Mammary microvascular endothelial cell (primary cell): ENCODE measurements at places on chromosomes 12 and 14. TPM values are rescaled to one million over a fixed set of nuclear protein-coding genes. Genes with fewer than 3 reads are reported as not detected.

The PLD4 gene
- total RNA-seq = not detected in 2 replicates

The PDE3A gene
- 1.1 TPM in 2 replicates for total RNA-seq

The KLHL33 gene
- total RNA-seq = 0.34 TPM in 1 of 2 replicates, not detected in the other

The ARHGAP9 gene
- total RNA-seq = not detected in 2 replicates

The PAWR gene
- 45.0 and 46.6 TPM in 2 replicates for total RNA-seq

The TAMALIN gene
- 47.4 and 50.2 TPM in 2 replicates for total RNA-seq
